T follicular helper cell (primary cell): ENCODE measurements at places on chromosomes 3 and 15.
A peak's percentile ranks its signal among the peaks of the same experiment; 100 is the strongest.

- DNase-seq: no peak
These were observed 23.5 kb downstream of the DTWD1 start for GRCh38 chr15:49644364-49644794.

- DNase-seq: peak; percentile 88
These were observed at the start of the genes MST1 and RNF123 for GRCh38 chr3:49689046-49689907. TSS of gene MST1 (minus strand) at chr3:49689474. CDS start at chr3:49688691, 783 bp downstream. TSS of gene RNF123 (plus strand) at chr3:49689557. CDS start at chr3:49691166, 1,609 bp downstream.

DNA sequence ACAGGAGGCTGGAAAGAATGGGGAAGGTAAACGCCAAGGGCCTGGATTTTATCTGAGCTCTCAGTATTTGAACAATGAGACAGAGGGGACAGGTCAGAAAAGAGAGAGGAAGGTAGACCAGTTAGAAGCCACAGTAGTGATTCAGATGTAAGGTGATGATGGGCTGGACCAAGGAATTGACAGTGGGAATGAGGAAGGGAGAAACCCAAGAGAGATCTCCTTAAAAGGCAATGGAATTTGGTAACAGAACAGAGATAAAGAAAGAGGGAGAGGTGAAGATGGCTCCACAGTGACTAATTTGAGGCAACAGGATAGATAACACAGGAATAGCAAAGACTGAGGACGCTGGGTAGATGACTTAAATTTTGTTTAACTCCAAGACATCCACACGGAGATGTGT lies 11.4 kb upstream of the HEG1 start:
- DNase-seq: no peak

DNA sequence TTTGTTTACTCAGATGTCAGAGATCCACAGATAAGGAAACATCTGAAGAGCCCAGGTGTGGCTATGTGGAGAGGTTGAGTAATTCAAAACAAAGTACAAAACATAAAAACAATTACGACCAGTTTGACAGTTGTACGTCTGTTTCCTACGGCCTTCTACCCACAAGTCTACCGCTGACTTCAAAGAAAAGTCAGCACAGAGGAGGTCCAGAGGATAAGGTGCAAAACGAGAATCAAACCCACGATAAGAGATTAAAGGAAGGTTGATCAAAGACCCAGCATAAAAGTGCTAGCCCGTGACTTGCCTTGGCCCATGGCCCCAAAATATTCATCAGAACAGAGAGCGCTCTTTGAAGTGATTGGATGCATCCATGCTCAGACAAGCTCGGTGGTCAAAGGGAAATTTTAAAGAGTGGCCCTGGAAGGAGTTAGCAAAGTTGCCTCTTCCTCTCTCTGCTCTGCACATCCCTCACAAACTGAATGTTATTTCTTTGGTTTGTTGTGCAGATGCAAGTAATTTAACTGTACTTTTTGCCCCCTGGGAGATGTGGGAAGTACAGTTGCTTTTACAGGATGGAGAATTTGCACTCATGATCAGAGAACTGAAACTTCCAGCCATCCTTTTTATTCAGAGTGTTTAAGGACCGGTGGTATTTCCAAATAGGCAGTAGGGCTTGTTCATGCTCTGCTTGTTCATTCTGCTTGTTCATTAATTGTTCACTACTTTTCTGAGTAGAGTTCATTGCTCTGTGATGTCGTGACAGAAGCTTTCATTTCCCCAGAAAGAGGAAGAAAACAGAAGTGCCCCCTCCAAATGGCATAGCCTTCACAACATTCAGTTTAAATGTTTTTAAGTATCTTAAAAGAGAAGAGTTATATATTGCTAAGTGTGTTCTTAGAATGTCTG lies 31.1 kb downstream of the MME start:
- DNase-seq: no peak

GRCh38 chr3:30641416-30642251 lies 35.2 kb downstream of the TGFBR2 start:
- no peak for DNase-seq

GRCh38 chr3:96959901-96960641 lies 145.7 kb downstream of the EPHA6 start:
- no peak for DNase-seq

DNA sequence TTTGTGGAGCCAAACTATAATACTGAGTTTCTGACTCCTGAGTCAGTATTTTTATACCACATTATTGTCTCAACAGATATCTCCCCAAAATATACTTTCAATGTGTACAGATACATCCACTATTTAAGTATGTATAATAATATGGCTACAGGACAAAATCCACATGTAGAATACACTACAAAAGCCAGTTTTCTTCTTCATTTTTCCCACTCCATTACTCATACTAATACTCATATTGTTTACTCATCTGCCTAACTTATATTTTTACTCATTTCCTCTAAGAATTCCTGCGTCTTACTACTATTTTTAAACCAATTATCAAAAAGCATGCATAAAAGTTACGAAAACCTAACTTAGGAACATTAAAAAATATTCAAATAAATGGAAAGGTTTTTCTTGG lies 440.8 kb downstream of the ZNF385D start:
- no peak for DNase-seq

GRCh38 chr15:78762985-78763795 lies 48.1 kb downstream of the ADAMTS7 start:
- DNase-seq: no peak

DNA sequence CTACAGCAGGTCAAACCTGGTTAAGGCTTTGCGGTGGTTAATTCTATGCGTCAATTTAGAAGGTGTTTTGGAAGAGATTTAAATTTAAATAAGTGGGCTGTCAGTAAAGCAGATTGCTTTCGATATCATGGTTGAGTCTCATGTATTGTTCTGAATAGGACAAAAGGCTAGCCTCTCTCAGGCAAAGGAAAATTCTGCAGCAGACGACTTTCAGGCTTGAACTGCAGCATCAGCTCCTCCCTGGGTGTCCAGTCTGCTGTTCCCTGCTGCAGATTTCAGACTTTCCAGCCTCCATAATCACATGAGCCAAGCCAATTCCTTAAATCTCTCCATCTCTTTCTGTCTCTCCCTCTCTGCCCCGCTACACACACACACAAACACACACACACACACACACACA lies 143.2 kb downstream of the TUSC7 start:
- DNase-seq: no peak

DNA sequence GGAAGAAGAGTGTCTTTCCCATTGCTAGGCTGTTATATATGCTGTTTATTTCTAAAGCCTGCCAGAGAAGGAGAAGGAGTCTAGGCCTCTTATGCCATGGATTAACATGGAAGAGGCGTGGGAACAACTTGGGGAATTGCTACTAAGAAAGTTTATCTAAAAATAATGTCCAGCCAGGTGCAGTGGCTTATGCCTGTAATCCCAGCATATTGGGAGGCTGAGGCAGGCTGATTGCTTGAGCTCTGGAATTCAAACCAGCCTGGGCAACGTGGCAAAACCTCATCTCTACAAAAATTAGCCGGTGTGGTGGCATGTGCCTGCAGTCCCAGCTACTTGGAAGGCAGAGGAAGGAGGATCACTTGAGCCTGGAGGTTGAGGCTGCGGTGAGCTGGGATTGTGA lies 51.7 kb upstream of the ARPP19 start:
- DNase-seq: no peak

GRCh38 chr3:4426782-4427344 lies 40.2 kb downstream of the SUMF1 start:
- no peak for DNase-seq

DNA sequence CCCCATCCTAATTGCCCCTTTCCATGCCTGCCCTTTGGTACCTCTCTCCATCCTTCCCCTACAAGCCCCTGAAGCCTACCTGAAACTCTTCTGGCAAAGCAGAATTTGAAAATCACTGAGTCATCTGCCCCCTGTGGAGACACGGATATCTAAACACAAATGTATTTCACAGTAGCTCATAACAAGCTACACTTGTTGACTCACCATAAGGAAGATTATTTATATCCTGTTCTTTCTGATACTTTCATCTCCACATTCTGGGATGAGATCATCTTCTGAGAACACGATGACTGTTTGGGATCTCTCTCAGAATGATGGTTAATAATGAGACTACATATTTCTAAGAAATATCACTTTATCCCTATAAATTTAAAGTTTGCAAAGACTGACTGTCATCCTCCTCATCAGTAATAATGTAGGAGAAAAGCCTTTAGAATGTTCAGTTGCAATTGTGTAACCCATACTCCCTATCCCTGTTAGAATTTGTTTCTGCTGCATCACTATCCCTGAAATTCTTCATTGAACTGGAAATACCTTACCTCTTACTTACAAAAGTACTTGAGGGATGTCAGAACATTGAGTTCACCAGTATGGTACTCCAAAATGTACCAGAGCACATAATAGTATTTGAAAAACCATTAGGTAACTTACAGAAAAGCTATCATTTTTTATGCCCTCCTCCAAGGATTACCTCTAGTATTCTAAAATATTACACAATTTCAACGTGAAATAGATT lies 116.1 kb upstream of the IL12A start:
- DNase-seq: no peak

DNA sequence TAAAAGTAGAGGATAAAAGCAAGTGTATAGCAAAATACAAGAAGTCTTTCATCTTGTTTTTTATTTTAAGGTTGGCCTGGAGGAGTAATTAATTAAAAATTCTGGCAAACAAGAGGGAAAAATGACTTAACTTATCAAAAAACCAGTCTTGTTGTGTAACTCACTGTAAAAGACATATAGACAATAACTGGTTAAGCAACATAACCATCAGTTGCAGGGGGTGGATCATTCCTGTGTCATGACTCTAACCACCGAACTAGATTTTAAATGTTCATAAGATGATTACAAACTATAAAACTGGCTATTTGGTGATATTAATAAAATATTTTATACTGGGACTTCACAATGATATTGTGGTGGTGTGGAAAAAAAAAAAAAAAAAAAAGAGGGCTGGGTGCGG lies 130.6 kb downstream of the STAG1 start:
- DNase-seq: no peak

DNA sequence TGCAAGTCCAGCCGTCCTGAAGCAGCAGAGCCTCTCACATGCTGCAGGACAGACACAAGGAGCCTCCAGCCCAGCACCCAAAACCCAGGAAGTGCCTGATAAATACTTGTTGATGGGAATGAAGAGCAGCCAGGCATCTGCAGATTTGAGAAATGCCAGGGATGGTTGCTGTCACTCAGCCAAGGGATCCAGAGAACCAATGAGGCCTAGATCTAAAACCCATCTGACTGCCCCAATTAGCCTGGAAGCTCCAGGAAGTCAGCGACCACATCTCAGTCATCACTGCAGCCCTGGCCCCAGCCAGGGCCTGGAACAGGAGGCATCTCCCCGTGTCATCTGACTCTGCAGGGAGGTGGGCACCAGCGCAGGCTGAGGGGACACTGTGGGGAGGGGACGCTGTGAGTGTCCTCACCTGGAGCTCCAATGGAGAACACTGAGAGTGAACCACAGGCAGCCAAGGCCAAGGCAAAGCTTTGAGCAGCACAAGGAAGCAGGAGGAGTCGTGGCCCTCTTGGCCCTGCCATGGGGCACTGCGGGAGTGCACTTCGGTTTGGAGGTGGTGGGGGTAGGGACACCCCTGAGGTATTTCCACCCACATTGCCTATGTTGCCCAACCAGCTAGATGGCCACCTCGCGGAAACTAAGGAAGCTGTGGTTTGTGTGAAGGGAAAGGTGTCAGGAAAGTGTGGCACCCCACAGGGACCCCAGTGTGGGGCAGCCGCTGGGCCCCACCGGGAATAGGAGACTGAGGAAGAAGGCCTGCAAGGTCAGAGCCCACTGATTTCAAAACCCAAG lies 229.5 kb downstream of the VPS13C start:
- no peak for DNase-seq

DNA sequence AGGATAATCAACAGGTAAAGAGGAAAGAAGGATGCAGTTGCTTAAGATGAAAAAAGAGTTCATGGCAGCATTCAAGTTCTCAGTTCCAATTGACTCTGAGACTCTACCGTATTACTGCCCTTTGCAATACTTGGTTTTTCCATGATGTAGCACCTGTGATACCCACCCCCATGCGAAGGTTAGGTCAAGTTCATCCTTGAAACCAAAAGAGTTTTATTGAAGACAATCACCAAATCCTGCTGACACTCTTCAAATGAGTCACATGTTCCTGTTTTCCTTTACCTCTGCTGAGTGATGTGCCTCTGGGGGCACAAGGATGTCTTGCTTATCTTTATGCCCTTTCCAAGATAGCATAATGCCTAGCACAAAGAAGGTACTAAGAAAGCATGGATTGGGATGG lies 111.3 kb upstream of the SLC7A14 start:
- no peak for DNase-seq

DNA sequence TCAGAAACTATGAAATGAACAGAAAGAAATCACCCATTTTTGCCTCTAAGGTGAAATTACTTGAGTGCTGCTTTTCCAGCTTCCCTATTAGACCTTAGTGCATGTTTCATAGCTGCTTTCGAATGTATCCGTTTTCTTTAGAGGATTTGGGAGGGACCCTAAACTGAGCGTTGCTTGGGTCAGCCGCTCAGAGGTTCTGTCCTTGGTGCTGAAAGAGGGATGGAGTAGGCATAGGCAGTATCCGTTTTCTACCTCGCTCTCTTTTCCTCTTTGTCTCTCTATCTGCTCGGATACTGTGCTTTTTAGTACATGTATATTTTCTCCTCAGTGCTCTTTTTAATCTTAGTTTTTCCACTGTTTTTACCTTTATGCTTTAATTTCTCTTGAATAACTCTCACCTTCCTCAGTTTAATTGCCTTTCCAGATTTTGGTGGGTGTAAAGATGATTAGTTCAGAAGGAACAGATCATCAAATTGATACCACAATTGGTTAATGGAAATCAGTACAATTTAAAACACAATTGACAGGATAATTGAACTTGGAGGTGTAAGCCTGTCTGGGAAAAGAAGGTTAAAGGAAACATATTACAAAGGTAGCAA lies at the start of gene DRD3:
TSS of gene DRD3 (minus strand) at position 283 of the 599 bp plus-strand sequence. CDS start 7,060 bp downstream, outside the sequence.
- no peak for DNase-seq

DNA sequence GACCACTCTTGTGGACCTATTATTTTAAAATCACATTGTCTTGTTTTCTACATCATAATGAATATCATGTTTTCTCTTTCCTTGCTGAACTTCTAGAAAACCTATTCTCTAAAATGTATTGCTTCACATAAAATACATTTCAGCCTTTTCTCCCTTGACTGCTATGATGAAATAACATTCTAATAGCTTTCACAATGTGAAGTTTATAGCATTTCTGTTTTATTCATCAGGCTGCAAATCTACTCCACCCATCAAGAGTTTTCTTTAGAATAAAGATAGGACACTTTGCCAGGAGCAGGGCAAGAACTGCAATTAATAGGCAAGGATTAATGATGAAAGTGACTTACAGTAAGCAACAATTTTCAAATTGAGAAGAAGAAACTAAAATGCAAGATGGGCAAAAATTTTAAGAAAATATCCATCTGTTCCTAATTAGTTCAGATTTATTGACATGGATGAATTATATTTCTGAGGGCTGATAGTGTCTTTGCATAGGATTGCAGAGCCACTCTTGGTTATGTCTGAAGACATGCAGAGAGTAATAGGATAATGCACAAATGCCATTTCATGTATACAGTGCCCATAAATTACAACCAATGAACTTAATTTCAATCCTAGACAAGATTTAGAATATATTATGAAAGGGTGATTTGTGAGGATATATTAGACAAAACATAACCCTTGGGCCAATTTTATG lies 21.7 kb downstream of the LEKR1 start:
- DNase-seq: no peak

GRCh38 chr15:86006546-86006945 lies 73.1 kb upstream of the AGBL1 start:
- no peak for DNase-seq

GRCh38 chr3:135967867-135968266 lies 2.3 kb downstream of the PPP2R3A start:
- no peak for DNase-seq

- no peak for DNase-seq
These were observed 47.5 kb upstream of the EIF3J start for GRCh38 chr15:44489464-44489863.

GRCh38 chr3:157248590-157249422 lies 88.9 kb upstream of the CCNL1 start:
- no peak for DNase-seq
